ENCODE measurements at places on chromosomes 4 and X. TPM values are rescaled to one million over a fixed set of nuclear protein-coding genes. Genes with fewer than 3 reads are reported as not detected.

- no peak for DNase-seq
Observed at GRCh38 chr4:141130947-141131605, 2.2 kb downstream of the RNF150 start.

The NMU gene
- 1.9 TPM for total RNA-seq

The CXXC4 gene
- total RNA-seq, result 5.1 TPM

- no peak for DNase-seq
Observed at GRCh38 chr4:140156529-140157171, 2.7 kb upstream of the MAML3 start.

GRCh38 chr4:78772526-78773091 lies 3.5 kb upstream of the BMP2K start:
- no peak for DNase-seq
